ENCODE measurements at places on chromosomes 3 and 15.

- DNase-seq: peak; percentile 46
Observed at GRCh38 chr15:64690578-64691296, 84.7 kb downstream of the RBPMS2 start.

- no peak for DNase-seq
Observed at GRCh38 chr15:68508485-68509189, 70.2 kb upstream of the CORO2B start.

- peak; percentile 32 for DNase-seq
Observed at GRCh38 chr3:107985496-107985895, 105.3 kb downstream of the CD47 start.

- DNase-seq: no peak
Observed at GRCh38 chr15:48475600-48476395, 144.6 kb downstream of the DUT start.

GRCh38 chr3:8296461-8296860 lies 205.2 kb upstream of the LMCD1 start:
- no peak for DNase-seq
